Foreskin melanocyte (primary cell): ENCODE measurements at places on chromosomes 16 and 17.
A peak's percentile ranks its signal among the peaks of the same experiment; 100 is the strongest.

GRCh38 chr17:58242171-58242784 is 3.9 kb downstream of the LPO start:
- no peak for DNase-seq

- no peak for DNase-seq
These were observed 358.3 kb downstream of the SEC14L1 start for GRCh38 chr17:77498791-77499698.

GRCh38 chr17:72569148-72569946 is 448.5 kb downstream of the SOX9 start:
- no peak for DNase-seq

DNA sequence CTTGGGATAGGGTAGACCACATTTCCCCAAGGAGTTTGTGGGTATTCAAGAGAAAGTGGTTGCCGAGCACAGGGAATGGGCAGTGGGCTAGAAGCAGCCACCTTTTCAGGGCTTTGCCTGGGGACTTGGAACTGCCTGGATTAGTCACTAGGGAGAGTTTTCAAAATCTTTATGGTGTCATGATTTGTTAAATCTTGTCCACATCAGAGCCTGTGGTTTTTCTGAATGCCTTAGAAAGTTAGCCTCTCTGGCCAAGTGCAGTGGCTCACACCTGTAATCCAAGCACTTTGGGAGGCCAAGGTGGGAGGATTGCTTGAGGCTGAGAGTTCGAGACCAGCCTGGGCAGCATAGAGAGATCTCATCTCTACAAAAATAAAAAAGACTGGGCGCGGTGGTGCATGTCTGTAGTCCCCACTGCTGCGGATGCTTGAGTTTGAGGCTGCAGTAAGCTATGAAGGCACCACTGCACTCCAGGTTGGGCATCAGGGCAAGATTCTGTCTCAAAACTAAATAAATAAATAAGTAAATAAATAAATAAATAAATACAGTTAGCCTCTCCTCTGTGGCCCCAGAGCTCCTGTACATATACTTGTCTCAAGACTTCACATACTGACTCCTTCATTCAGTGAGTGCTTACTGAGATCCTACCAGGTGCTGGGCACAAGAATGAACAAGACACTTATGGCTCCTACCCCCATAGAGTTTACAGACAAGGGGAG is 76.3 kb upstream of the HNF1B start:
- DNase-seq, result no peak

- DNase-seq, result no peak
These were observed 77.7 kb downstream of the MRM3 start for GRCh38 chr17:859824-860195.

- no peak for DNase-seq
These were observed 9.9 kb downstream of the OSBPL7 start for GRCh38 chr17:47811709-47812108.

- no peak for DNase-seq
These were observed 124.8 kb downstream of the RGS9 start for GRCh38 chr17:65261682-65262636.

GRCh38 chr16:29900102-29900887 is at the start of gene ASPHD1:
ASPHD1 (plus strand) TSS chr16:29900488; CDS start chr16:29900972, 484 bp downstream.
- DNase-seq, result peak; percentile 46

- no peak for DNase-seq
These were observed 690 bp downstream of the NDE1 start for GRCh38 chr16:15650698-15651171.

DNA sequence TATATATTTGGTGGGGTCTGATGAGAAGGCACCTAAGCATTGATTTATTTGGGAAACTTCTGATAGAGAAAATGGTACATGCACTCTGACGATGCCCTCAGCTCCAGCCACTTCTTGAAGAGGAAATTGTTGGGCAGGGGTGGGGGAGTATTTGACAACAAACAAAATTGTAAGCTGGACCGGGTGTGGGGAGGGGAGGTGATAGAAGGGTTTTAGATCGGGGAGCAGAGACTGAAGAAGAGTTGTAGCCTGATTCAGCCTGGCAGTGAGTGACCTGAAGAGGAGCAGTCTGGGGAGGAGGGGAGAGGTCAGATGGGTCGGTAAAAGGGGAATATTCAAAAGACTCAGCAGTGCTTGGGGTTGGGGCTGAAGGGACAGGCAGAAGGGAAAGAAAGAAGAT is 2284.7 kb downstream of the TP53TG3F start:
- no peak for DNase-seq

- no peak for DNase-seq
These were observed 1.5 kb downstream of the ATXN7L3 start for GRCh38 chr17:44197980-44198720.
